NCI-H510A treated with DMSO at 0.1 percent for 48 hours (cell line): ENCODE measurements at places on chromosomes 4 and X.

- DNase-seq: no peak
These were observed 6.8 kb upstream of the BCOR start for GRCh38 chrX:40104630-40104984.

DNA sequence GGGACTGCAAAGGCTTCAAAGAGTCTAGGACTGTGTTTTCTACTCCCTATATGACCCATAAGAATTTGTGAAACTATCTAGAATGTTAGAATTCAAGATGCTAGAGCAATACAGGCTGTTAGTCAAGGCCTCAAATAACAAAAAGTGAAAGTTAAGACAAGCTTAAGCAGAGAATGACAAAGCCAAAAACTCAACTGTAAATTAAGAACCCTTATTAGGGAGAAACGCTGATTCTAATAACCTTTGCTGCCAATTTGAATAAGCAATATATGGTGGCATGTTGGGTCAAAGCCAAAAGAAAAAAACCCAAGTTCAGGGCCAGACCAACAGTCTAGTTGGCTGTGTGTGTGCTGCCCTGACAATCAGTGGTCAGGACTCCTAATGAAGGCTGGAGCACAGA lies 160.0 kb downstream of the INPP4B start:
- DNase-seq: no peak

GRCh38 chrX:103276581-103277002 lies at the start of gene TCEAL5:
TCEAL5 (minus strand) TSS chrX:103276750; CDS start chrX:103274563, 2,187 bp downstream.
- no peak for DNase-seq

GRCh38 chr4:155408796-155409195 lies 32.0 kb upstream of the MAP9 start:
- no peak for DNase-seq

DNA sequence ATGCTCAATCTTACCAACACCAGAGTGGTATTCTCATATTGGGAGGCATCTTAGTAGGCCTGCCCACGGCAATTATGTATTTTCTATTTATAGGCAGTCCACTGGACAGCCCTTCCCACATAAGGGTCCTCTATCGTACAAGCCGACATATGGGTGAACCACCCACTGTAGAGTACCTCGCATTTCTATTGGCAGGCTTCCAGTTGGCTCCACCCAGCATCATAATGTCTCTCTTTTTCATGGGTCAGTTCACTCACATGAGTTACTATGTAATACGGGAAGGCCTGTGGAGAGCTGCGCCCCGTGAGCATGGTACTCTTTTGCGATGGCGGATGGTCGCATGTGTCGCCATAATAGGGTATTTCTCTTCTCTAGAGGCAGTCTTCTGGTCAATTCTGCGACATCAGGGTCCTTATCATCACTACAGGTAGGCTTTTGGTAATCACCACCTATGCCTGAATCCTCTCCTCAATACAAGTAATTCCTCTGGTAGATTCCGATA lies 29.4 kb upstream of the FOXR2 start:
- DNase-seq: no peak

DNA sequence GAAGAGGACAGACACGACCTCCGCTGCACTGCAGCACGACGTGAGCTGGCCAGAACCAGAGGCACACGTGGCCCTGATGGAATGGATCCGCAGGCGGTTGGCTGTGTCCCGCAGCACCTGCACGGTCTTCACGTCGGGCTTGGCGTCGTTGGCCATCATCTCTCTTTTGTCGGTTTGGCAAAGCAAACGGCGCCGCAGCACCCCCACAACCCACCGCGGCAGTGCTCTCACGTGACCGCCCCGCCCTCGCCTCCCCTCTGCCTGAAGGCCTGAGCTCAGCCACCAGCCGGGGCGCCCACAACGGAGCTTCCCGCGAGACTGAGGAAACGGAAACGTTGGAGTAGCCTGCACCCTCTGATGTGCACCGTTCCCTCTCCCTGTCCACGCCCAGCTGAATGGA lies at the start of gene TKTL2:
Gene TKTL2, minus strand, starts transcription at position 179 of the 400 bp plus-strand sequence. Its CDS starts 20 bp downstream, at position 159.
- DNase-seq: no peak

- DNase-seq: peak; percentile 30
These were observed 44.4 kb downstream of the PDHA1 start for GRCh38 chrX:19388064-19388679.

DNA sequence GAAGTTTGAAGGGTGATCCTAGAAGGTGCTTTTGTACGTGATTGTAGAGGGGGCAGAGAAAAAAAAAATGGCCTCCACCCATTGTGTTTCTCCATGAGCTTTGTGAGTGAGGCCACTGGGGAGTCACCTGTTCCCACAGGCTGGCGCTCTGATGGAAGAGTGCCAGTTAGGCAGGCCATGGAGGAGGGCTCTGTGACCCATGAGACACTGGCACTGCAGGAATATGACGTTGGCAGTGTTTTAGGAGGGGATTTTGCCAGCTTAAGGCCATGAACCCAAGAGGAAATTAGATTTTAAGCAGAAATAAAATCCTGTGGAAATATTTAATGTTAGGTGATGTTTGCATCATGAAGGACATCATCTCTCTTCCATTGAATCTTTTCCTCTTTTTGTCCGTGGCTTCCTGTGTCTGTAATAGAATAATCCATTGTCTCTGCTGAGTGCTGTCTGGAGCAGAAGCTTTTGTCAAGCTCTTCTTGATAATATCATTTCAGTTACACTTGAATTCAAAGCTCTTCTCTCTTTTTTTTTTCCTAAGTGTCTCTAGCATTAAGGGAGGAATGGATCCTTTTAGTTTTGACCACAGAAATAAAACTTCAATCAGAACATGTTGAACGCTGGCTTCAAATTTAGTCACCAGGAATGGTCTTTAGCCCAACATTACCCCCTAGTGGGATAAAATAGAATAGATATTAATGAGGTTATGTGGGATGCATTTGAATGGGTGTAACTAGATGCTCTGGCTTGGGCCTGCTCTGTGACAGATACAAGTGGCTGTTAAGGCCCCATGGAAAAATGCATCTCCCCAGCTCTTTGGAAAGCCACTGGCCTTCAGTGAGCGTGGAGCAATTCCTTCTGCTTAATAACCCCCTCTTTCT lies 41.0 kb upstream of the UCP1 start:
- DNase-seq: peak; percentile 54

DNA sequence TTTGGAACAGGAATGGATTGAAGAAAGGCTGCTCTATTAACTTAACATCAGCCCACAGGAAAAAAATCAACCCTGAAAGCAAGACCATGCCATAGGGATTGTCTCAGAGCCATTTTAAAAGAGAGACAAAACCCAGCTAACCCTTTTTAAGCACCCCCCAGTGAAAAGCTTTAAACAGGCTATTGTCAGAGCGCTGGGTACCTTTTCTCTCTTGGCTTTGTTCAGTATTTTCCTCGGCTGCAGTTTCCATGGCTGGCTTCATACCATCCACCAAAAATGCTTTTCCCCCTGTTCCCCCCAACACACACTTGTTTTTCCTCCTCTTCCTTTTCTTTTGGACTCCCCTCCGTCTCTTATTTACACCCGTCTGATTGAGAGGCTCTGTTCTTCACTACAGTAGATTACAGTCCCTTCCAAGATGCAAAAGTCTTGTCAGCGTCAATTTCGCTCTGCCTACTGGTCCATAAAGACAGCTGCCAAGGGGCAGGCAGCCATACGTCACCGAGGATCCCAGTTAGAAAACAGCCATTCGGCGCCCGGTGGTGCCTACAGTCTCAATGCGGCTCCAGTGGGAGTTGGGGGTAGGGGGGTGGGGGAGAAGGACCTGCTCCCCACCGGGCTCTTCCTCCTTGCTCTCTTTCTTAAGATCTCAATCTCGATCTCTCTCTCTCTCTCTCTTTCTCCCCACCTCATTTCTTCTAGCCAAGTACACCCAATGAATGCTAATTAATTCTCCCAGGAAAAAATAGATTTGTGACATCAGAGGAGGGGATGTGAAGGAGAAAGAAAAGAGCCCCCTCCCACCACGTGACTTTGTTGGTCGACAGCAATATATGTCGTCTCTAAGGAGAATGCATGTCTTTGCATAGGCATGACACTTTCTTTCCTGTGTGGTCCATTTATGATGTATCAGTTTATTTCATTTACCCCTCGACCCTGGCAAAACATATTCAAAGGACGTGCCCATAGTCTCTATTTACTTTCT lies at the start of gene GPM6B:
Gene GPM6B, minus strand, starts transcription at position 451 of the 985 bp plus-strand sequence. Its CDS starts 189 bp downstream, at position 262.
- DNase-seq: no peak

DNA sequence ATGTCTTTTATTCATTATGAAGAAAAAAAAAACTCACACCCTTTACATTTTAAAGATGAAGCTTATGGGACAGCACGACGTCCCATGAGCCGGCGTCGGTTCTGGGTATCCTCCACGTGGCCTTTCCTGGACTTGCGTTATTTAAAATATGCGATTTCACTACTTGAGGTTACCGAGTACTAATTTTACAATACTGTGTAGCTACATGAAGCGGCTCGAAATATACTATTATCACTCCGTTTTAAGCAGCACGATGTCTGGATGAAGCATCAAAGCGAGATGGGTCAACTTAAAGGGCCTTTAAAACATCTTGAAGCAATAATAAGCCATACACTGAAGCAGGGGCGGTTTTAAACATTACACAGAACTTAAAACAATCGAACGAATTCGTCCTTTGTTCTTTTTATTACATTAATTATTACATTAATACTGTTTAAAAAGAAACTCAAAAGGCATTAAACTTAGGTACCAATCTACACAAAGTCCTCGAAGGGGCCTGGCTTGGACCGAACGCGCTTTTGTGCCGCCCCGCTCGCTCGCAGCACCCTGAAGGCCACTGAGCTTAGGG lies 1.4 kb upstream of the KLF3 start:
- DNase-seq: no peak

GRCh38 chr4:75653845-75654503 lies 19.2 kb downstream of the G3BP2 start:
- peak; percentile 19 for DNase-seq

- DNase-seq: no peak
These were observed 238.1 kb downstream of the ARAP2 start for GRCh38 chr4:36006226-36006625.

DNA sequence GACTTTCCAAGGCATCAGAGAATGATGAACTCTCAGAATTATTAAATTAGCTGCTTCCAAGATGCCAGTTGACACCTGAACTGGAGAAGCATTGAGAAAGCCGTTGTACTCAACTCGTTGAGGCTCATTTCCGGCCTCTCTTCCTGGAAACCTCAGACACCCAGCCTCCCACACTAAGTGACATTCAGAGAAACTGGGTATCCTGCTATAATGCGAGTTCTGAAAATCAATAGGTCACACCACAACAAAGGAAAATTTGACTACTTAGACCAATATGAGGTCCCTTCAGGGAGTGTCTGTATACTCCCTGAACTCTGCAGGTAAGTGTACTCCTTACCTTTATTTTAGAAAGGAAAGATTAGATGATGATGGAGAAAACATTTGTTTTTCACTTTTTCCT lies 51.2 kb downstream of the ENPEP start:
- no peak for DNase-seq

GRCh38 chr4:101103381-101104142 lies 243.8 kb downstream of the PPP3CA start:
- DNase-seq: peak; percentile 44

GRCh38 chr4:86448871-86449270 lies 89.0 kb upstream of the MAPK10 start:
- peak; percentile 1 for DNase-seq

GRCh38 chr4:183831026-183831446 lies 74.1 kb upstream of the STOX2 start:
- DNase-seq: no peak

DNA sequence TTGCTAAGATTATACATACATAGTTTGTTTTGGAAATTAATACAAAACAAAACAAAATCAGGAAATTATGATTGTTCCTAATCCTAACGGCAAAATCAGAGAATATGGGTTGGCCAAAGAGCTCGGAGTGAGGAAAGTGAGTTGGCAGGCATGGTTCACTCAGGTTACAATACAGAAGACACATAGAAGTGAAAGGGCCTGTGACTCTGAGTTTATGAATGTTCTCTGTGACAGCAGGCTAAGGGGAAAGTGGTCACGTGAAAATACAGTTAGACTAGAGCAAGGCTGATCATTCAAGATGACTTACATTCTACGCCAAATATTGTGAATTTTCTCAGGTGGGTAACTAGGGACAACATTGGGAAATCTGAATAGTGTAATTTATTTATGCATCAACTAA lies 1001.3 kb downstream of the CCSER1 start:
- DNase-seq: no peak

- peak; percentile 0 for DNase-seq
These were observed 710 bp downstream of the PRKG2 start for GRCh38 chr4:81214144-81214880.

DNA sequence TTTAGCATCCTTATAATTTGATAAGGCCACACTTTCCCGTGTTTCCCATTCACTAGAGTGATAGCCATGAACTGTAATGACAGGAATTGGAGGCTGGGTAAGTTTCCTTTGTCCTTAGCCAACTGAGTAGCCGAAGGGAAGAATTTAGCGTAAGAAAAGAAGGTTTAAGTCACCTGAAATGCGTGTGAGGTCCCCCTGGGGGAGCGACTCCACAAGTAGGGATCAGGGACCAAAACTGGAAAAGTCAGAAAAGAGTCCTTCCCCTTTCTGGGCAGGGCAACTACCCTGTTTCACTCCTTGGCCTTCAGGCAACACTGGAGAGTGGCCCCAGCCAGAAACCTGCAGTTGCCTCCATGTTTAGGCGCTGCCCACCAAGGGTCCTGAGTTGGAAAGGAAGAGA lies 81.6 kb upstream of the MED14 start:
- no peak for DNase-seq

- DNase-seq: no peak
These were observed 18.6 kb upstream of the SEPSECS start for GRCh38 chr4:25178838-25179261.
